ENCODE measurements at places on chromosomes 12 and 14.

GRCh38 chr14:104871656-104872468, 6.8 kb downstream of the CEP170B start:
- no peak for DNase-seq

GRCh38 chr12:22059976-22060647, 14.1 kb downstream of the CMAS start:
- DNase-seq: no peak

- no peak for DNase-seq
Observed at GRCh38 chr14:96783043-96783914, 13.9 kb upstream of the VRK1 start.

DNA sequence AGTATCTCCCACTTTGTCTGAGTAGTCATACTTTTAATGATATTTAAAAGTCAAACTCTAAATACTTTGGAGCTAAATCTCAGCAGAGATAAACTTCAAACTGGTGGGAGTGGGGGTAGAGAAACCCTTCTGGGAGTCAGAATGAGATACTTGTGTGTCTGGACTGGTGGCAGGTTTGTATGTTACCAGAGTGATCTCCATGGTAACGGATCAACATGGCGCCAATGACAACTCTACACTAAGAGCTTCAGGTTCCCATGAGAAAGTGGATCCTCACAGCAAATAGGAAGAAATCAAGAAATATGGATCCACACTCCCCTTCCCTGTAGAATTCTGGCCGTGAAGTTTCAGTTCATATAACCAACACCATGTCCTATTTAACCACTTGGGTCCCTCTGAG, 121.9 kb downstream of the ETV6 start:
- DNase-seq: no peak

DNA sequence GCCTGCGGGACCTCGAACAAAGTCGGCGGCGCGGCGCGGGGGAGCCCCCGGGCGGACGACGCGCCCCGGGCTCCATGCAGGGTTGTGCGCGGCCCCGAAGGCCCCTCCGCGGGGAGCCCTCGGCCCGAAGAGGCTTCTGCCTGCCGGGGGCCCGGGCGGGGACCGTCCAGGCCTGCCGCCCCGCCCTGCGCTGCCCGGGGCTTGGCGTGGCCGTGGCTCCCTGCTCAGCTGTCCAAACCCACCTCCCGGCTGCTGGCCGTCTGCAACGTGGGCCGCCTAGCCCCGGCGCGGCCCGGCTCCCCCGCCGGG, 670 bp downstream of the DYRK2 start:
- no peak for DNase-seq

- no peak for DNase-seq
Observed at GRCh38 chr12:82593143-82593542, 93.6 kb upstream of the TMTC2 start.

- no peak for DNase-seq
Observed at GRCh38 chr12:62256408-62257096, 3.7 kb upstream of the USP15 start.

GRCh38 chr14:101503431-101504095, 57.7 kb upstream of the DIO3 start:
- peak; percentile 14 for DNase-seq

- DNase-seq: no peak
Observed at GRCh38 chr12:2288471-2288870, 235.7 kb downstream of the CACNA1C start.

DNA sequence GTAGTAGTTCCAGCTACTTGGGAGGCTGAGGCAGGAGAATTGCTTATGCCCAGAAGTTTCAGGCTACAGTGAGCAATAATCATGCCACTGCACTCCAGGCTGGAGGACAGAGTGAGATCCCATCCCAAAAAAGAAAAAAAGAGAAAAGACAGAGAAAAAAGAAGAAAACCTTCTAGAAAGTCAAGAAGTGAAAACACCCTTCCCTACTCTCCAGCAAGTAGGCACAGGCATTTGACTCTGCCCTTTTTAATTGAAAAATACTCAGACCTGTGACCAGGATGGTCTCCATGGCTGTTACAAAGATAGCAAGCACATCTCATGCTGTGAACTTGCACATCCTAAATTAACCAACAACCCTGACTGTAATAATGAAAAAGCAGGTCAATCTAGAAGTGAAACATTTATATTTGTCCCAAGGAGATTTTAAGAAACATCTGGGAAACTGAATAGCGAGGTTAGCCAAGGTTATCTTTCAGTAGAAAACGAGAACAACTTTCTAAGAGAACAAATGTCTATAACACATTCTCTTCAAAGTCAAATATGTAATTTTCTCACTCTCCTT, 2.0 kb downstream of the TMTC1 start:
- no peak for DNase-seq

DNA sequence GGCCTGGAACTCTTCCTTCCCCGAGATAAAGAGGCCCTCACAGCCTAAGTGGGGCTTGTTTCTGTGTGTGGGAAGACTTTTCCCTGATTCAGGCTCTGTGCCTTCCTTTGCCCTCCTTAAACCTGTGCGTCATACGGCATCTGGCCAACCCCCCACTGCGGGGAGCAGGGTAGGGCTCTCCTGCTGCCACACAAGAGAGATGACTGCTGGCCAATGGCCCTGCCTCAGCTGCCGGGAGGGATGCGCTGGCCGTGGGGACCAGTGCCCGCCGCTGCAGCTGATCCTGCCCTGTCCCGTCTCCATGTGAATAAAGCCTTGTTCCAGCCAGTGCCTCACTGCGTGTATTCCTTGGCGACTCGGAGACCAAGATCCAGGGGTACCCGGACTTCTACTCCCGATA, 42.5 kb upstream of the BEGAIN start:
- DNase-seq: no peak

GRCh38 chr12:52458861-52459260, 6.9 kb upstream of the KRT6B start:
- no peak for DNase-seq

DNA sequence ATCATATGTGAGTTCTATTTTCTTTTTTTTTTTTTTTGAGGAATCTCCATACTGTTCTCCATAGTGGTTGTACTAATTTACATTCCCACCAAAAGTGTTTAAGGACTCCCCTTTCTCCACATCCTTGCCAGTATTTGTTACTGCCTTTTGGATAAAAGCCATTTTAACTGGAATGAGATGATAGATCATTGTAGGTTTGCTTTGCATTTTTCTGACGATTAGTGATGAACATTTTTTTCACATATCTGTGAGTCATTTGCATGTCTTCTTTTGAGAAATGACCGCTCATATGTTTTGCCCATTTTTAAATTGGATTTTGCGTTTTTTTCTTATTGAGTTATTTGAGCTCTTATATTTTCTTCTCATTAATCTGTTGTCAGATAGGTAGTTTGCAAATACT, 394.8 kb downstream of the LRFN5 start:
- no peak for DNase-seq

DNA sequence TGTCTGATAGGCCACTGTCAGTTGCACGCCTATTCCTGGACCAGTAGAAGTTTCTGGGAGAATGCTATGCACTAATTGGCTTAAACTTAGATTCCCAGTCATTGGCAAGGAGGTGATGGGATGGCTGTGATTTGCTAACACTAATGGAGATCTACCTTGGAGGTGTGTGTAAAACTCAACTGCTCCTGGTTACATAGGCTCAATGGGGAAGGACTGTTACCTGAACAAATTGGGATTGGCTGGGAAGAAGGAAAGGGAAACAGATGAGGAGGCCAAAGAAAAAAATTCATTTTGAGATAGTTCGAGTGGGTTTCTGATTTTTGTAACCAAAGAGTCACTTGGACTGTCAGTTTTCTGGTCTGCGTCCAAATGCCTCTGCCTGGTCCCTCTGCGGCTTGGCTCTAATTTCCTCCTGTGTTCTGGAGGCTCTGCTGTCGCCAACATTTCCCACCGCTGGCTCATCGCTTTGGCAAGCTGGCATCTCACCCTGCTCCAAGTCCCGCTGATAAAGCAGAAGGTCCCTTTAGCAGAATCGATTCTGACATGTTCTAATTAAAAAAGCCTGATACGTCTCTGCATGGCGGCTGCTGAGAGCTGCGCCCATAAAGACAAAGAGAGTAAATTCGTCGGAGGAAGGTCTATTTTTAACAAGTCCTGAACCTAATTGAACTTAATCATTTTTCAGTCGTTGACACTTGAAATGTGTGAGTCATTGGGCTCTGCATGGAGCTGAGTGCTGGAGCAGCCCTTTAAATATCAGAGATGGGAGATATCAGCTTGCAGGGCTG, 2.0 kb upstream of the CCDC63 start:
- DNase-seq: no peak

DNA sequence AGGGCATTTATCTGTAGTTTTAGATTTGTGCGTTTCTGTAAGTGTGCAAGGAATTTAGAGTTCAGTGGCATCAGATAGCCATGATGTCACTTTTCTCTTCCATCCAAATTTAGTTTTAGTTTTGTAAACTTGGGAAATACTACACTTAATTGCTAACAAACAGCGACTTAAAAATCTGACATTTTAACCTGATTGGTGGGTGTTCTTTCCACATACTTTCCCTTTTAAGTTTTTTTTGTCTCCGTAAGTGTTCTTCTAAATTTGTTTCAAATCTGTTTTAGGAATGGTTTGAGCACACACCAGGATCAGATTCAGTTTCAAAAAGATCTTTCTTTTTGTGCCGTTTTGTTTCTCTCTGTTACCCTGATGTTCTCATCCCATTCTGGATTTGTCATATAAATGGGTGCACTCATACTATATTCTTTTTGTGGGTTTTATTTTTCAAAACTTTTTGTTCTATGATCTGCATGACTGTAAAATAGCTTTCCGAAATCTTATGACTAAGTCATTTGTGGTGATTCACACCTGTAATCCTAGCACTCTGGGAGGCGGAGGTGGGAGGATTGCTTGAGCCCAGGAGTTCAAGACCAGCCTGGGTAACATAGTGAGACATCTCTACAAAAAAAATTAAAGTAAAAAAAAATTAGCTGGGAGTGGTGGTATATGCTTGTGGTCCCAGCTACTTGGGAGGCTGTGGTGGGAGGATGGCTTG, 58.9 kb downstream of the FBXO34 start:
- no peak for DNase-seq

GRCh38 chr14:55950135-55950534, 168.1 kb upstream of the PELI2 start:
- no peak for DNase-seq

- DNase-seq: no peak
Observed at GRCh38 chr12:5428332-5429221, 3.3 kb upstream of the NTF3 start.

- no peak for DNase-seq
Observed at GRCh38 chr14:67251573-67252226, 10.5 kb downstream of the PALS1 start.

DNA sequence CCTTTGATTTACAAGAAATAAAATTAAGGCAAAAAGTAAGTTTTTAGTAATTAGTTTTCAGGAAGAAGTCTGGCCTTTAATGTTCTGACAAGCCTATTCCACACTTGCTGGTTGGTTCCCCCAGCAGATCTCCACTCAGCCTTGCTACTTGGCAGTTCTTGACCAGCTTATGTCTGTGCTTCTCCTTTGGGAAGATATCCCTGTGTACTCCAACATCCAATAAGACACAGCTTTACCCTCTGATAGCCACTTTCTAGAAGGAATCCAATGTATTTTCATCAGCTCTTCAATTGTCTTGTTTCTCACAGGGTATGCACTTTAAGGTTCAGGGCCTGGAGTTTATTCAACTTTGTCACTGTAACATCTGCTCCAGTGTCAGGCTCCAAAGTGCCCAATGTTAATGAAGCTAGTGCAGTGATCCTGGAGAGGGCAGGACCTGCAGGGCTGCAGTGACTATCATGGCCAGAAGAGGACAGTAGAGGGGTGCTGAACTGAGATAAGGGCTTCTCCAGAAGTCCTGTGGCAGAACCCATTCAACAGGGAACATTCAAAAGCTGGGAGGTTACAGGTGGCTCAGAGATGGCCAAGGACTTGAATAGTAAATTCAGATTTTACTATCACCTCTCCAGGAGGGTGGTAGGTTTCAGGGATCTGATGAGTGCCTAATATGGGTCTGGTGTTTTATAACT, 22.9 kb downstream of the JKAMP start:
- no peak for DNase-seq

DNA sequence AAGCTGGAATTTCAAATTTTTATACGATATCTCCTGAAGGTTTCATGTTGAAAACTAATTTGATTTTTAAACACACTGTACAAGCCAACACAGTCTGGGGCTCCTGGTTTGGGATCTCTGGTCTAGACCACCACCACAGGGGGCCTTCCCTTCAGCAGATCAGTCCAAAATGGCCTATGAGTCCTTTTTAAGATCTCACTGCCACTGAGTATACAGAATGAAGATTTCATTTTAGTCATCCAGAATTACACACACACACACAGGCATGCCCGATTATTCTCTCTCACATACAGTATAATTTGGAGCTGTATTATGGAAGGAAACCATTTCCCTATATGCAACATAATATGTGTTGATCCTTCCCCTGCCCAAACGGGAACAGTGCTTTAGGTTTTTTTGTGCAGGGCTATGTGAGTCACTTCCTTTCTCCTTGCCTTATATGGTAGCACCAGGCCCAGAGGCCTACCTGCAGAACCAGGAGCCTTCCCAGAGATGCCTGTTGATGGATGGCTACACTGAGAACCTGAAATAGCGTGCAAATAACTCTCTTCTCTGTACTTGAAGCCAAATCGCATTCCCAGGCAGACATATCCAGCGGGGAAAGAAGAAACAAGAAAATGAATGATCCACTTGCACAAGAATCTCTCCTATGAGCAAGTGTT, 28.1 kb upstream of the WNK1 start:
- DNase-seq: no peak

DNA sequence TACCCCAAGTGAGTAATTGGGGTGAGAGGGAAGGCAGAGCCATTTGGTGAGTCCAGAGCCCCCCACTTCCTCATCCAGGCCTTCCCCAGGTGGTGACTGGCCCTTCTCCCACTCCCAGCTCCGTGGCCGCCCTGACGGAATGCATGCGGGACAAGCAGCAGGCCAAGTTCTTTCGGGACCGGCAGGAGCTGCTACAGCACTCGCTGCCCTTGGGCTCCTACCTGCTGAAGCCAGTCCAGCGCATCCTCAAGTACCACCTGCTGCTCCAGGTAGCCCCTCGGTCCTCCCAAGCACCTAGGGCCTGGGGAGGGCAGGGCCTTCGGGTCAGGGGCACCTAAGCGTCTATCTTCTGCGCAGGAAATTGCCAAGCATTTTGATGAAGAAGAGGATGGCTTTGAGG, 26.5 kb downstream of the PLEKHG3 start:
- no peak for DNase-seq

- DNase-seq: no peak
Observed at GRCh38 chr14:65169351-65169750, 67.0 kb upstream of the MAX start.

DNA sequence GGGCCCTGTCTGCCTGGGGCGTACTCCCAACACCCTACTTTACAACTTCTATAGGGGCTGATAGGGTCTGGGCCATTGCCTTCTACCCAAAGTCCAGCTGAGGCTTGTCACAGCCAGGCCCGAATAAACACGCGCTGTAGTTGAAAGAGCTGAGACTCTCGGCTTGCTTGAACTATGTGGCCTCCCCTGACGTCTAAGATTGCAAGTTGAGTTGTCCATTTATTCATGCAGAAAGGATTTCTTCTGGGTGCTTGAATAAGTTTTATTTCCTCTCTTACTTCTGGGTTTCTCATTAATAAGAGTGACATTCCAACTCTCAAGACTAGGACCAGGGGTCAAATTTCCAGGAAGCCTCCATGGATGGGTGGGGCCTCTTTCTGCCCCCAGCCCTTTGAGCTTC, 74.4 kb upstream of the VRK1 start:
- DNase-seq: no peak
